ENCODE measurements at places on chromosomes 12 and 14.
A peak's percentile ranks its signal among the peaks of the same experiment; 100 is the strongest.

DNA sequence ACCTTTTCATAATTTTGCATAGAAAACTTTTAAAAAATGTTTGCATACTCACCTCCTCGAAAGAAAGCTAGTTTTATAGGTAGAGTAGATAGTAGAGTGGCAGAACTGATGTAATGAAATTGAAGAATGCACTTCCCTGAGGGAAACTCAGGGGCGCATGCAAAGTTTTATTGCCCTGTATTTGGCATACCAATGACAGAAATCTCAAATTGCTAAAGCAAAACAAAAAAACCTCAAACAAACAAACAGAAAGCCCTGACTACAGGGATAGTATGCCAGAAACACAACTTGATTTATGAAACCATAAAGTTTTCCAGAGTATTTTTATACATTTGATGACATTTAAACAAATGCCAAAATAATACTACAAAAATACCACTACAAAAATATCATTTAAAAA is 1.8 kb downstream of the RASSF9 start:
- peak; percentile 15 for DNase-seq

- DNase-seq = peak; percentile 51
Observed at GRCh38 chr12:2682296-2683251, 112.2 kb upstream of the FKBP4 start.

GRCh38 chr14:91005716-91006115 is 54.7 kb downstream of the RPS6KA5 start:
- DNase-seq = no peak

- no peak for DNase-seq
Observed at GRCh38 chr12:53055471-53056266, 5.8 kb downstream of the TNS2 start.

DNA sequence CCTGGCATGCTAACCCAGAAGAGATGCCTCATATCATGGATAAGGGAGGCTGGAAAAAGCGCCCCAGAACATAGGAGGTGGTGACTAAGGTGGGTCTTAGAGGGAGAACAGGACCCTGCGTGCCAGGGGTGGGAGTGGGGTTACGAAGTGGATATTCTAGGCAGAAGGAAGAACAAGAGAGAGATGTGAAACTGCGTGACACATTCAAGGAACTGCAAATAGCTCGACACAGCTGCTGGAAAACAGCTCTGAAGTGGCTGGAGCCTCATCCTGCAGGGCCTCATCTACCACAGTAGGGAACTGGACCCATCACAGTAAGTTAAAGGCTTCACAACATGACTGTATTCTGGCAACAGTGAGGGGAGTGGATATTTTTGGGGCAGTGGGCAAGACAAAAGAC is 61.1 kb downstream of the RNF34 start:
- DNase-seq = no peak

GRCh38 chr12:75724928-75725312 is 213.5 kb upstream of the KRR1 start:
- peak; percentile 95 for DNase-seq

GRCh38 chr14:26702721-26703230 is 104.9 kb upstream of the NOVA1 start:
- DNase-seq = peak; percentile 8

- DNase-seq = no peak
Observed at GRCh38 chr12:116582610-116583009, 23.4 kb downstream of the MAP1LC3B2 start.

DNA sequence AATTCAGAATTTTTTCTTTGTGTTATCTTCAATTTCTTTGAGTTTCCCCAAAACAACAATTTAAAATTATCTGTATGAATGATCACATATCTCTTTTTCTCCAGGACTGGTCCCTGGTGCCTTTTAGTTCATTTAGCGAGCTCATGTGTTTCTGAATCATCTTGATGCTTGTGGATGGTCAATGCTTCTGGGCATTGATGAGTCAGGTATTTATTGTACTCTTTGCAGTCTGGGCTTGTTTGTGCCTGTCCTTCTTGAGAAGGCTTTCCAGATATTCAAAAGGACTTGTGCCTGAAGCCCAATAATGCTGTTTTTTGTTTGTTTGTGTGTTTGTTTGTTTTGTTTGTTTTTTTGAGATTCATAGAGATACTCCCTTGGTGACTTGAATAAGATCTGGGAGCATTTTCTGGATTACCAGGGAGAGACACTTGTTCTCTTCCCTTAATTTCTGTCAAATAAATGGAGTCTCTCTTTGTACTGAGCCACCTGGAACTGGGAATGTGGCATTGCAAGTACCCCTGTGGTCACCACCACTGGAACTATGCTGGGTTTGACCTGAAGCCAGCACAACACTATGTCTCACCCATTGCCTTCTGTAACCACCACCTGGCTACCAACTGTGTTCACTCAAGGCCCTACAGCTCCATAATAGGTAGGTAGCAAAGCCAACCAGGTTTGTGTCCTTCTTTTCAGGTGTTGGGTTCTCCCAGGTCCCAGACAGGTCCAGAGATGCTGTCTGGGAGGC is 56.3 kb downstream of the SLC6A15 start:
- DNase-seq = peak; percentile 5

DNA sequence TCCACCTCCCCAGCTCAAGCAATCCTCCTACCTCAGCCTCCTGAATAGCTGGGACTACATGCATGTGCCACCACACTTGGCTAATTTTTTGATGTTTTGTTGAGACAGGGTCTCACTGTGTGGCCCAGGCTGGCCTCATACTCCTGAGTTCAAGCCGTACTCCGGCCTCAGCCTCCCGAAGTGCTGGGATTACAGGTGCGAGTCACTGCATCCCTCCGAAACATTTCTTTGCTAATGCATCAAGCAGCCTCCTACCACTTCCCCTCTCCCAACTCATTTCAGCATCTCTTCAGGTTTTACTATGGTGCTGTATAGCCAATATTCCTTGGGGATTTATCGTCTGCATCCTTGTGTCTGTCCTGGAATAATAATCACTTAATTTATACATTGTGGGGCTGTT is 2.3 kb upstream of the SLC22A17 start:
- no peak for DNase-seq

GRCh38 chr14:69092840-69093422 is 60.0 kb downstream of the DCAF5 start:
- DNase-seq = peak; percentile 15

GRCh38 chr14:104735830-104736642 is 12.0 kb downstream of the ADSS1 start:
- peak; percentile 30 for DNase-seq

- no peak for DNase-seq
Observed at GRCh38 chr12:45621703-45622102, 107.8 kb upstream of the ARID2 start.

- DNase-seq = no peak
Observed at GRCh38 chr12:101915841-101916240, 38.5 kb downstream of the DRAM1 start.

- DNase-seq = no peak
Observed at GRCh38 chr14:34943506-34943905, 39.3 kb upstream of the SRP54 start.

GRCh38 chr12:80625051-80625450 is 82.4 kb upstream of the MYF6 start:
- DNase-seq = peak; percentile 23

GRCh38 chr12:1815814-1816729 is 4.3 kb upstream of the LRTM2 start:
- DNase-seq = no peak

DNA sequence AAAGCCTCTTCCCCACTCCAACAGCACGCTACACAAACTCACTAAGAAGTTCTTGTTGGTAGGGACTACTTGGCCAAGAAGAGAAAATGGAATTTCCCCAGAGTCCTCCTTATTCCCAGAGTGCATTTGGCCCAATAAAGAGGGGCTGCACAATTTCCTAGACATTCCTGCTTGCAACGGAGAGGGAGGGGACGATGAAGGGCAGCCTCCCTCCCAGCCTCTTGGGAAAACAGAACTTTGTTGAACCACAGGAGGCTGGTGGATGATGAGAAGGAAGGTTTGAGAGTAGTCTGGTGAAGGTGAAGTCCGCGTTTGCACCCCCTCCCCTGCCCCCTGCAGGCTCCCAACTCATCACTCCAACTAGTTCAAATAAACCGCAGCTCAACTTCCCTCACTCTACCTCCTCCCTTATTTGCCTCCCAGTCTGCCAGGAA is 19.1 kb upstream of the TBX3 start:
- DNase-seq = no peak

- DNase-seq = no peak
Observed at GRCh38 chr14:65387628-65388027, 24.9 kb upstream of the FUT8 start.
